Psoas muscle (tissue), 8 donors: ENCODE measurements at places on chromosomes 12 and 14. TPM values are rescaled to one million over a fixed set of nuclear protein-coding genes. Genes with fewer than 3 reads are reported as not detected.

DNA sequence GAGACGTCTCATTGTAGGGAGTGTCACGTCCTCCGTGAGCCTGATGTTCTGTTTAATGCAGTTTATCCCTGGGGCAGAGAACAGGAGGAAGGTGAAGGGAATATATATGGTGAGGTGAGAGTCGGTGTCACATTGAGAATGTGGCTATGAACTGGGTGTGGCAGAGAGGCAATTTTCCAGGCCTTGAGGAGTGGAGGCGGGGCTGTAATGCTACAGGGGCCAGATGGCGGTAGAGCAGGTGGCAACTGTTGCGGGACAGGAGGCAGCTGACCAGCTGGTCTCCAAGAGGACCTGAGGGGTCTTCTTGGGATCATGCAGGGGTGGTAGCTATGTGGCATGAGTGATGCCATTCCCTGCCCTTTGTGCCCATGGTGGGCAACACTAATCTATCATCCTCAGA is 59.6 kb downstream of the CACNA1C start:
- DNase-seq, result no peak

DNA sequence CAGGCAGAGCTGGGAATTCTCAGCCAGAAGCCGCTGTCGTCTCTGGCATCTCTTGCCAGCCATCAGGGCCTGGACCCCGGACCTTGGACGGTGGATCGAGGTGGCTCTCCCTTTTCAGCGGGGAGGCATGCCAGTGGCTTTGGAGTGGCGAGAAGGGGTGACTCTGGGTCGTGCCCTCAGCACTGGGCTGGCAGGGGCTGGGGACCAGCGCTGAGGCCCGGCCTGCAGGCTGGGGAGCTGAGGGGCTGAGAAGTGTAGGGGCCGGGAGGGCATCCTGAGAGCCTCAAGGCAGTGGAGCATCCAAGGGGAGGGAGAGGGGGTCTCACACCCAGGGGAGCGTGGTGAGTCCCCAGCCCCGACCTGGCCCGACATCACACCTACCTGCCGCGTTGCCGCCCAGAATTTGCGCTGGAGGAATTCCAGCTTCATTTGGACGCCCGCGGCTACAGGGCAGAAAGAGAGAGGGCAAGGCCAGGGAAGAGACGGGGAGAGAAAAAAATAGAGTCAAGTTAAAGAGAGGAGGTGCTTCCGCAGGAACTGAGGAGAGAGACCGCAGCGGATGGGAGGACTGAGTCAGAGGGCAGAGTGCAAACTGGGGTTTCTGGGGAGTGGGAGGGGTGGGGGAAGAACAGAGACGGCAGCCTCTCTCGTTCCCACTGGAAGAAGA is 9.0 kb upstream of the LRTM2 start:
- DNase-seq, result no peak

The CTSG gene
- total RNA-seq, result 0.52 TPM

GRCh38 chr12:5318874-5319273 is 113.0 kb upstream of the NTF3 start:
- DNase-seq, result no peak

GRCh38 chr14:20427231-20428009 is 8.5 kb downstream of the KLHL33 start:
- DNase-seq, result no peak

- DNase-seq, result peak; percentile 71
Observed at GRCh38 chr12:122028165-122028904, 6.7 kb downstream of the BCL7A start.

GRCh38 chr12:10957741-10958140 is 18.7 kb upstream of the TAS2R14 start:
- DNase-seq, result no peak

The MYF5 gene
- 4.4 TPM for total RNA-seq

DNA sequence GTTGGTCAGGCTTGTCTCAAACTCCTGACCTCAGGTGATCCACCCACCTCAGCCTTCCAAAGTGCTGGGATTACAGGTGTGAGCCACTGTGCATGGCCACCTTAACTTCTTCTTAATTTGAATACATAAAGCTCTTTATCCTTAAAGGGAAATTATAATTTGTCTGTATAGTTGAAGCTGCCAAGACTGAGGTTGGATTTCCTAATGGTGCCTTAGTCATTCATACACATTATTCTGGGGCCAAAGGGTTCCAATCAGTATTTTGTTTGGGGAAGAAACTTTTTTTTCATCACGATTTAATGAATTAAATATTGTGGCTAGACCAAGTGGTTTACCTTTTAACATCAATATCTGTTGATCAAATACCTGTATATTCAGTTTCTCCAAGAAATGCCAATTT is 135.9 kb downstream of the SYT1 start:
- no peak for DNase-seq

- DNase-seq, result peak; percentile 70
Observed at GRCh38 chr14:101961011-101961721, 3.2 kb upstream of the DYNC1H1 start.

GRCh38 chr14:104931304-104931770 is 6.7 kb downstream of the PLD4 start:
- no peak for DNase-seq

The FITM1 gene
- total RNA-seq, result 167 TPM

The RNU6-7 gene
- not detected for total RNA-seq

The KLRB1 gene
- not detected for total RNA-seq

GRCh38 chr12:121953117-121953692 is 34.8 kb downstream of the CFAP251 start:
- DNase-seq, result no peak

DNA sequence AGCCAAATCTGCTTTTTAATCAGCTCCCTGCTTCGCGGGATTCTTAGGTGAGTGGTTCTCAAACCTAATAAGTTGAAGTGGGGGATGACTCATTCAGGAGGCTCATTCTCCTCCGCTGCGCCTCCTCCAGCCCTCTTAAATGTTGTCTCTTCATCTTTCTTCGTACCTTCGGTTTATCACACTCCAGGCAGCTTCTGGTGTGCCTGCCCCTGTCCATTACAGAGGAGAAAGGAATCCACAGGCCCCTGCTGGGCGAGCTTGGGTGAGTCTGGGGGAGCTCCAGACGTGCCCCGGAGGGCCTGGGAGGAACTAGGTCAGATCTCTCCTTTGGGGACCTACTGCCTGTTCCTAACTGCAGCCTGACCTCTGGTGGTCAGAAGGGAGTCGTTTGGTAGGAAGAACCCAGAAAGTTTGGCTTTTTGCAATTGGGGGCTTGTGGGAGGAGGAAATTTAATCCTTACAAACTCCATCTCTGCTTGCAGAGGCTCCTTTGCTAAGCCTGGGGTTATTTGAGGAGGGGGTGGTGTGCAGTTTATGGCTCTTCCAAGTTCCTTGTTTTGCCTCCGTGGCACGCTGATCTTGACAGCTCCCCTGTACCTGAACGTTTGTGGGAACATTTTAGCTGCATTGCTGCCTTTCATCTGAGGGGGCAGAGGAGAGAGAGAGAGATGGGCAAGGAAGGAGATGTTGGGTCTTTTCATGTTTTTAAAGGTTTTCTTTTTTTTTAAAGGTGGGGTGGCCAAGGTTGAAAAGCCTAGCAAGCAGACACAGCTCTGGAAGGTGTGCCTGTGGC is 84.1 kb upstream of the GNG2 start:
- DNase-seq, result peak; percentile 36

The NOVA1 gene
- total RNA-seq, result 2.6 TPM

The PLEKHD1 gene
- not detected for total RNA-seq

The FOXA1 gene
- total RNA-seq, result not detected

The P2RX7 gene
- 0.24 TPM for total RNA-seq

The GPRC5A gene
- 0.42 TPM for total RNA-seq

GRCh38 chr12:4960030-4960429 is 50.3 kb downstream of the KCNA1 start:
- no peak for DNase-seq

GRCh38 chr12:119870457-119870856 is 6.7 kb downstream of the CIT start:
- no peak for DNase-seq

The CCDC197 gene
- 3.1 TPM for total RNA-seq

DNA sequence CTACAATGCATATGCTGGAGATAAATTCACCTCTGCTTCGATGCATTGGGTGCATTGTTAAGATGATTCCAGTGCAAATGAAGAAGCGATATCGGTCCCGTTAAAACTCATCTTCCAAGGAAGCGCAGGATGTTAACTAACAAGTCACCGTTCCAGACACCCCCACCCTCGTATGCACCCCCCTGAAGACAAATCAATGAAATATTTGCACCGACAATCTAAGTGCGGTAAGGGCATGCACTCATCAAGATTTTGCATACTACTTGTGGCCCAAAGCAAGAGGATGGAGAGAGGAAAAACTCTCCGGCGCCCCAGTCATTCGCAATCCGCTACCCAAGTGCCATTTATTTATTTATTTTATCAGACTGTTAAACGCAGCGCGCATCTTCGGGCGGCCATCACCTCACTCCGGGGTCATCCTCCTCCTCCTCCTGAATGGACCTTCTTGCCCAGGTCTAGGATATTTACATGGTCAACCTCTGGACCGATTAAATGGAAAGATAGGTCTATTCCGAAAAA is 1.2 kb downstream of the NOVA1 start:
- peak; percentile 44 for DNase-seq

DNA sequence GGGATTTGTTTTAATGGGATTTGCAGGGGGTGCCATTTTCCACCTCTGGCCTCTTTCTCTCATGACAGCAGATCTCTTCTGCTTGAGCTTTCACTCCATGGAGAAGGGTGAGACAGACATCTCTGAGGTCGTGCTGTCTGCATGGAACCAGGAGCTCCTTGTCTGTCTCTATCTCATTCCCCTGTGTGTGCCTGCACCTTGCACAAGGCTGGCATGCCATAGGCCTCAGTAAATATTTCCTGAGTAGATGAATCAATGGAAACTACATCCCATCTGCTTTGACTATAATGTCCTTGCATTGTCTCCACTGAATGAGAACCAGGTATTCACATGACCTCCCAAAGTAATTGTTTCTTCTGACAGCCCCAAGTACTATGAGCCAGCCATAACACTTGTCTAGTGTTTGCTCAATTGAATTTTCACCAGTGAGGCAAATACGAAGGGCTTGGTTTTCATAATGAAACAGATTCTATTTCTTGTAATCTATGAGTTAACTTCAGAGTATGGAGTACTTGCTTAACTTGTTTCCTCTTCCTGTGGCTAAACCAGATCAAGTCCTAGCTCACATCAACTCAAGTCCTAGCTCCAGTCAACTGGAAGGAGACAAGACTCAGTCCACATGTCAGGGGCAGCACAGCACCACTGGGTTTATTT is 32.3 kb downstream of the KCNK13 start:
- DNase-seq, result no peak

DNA sequence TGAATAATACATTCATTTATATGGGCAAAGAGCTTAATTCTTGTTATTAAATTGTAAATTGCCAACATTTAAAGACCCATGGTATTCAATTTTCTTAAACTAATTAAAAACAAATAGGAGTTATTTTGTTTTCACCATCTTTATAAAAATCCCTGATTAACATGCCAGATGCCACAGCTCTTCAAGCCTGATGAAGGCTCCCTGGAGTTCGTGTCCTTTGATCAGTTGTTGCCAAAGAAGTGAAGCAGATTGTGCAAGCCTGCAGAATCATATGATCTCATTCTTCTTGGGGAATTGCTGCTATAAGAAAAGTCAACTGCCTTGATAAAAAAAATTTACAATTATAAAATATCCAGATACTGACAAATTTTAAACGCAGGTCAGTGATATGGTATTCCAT is 288.3 kb upstream of the PPFIA2 start:
- DNase-seq, result no peak
